T-cell (primary cell): ENCODE measurements at places on chromosomes 16 and 17. TPM values are rescaled to one million over a fixed set of nuclear protein-coding genes. Genes with fewer than 3 reads are reported as not detected.

The DLG4 gene
- 13.6 TPM for total RNA-seq

GRCh38 chr16:31484491-31485171 lies 1.7 kb downstream of the SLC5A2 start:
- peaks cover 24% of the 10 kb centered on the region for H3K4me1 ChIP-seq
- H3K27me3 ChIP-seq, result peaks cover 17% of the 10 kb centered on the region
- no peak overlapping the region for H3K27ac ChIP-seq
- H3K4me3 ChIP-seq, result no peak overlapping the region
- no peak for DNase-seq

GRCh38 chr16:47578573-47578972 lies 117.4 kb downstream of the PHKB start:
- peaks cover 3% of the 10 kb centered on the region for H3K36me3 ChIP-seq
- DNase-seq, result no peak
- H3K27me3 ChIP-seq, result no peaks in the 10 kb centered on the region
- H3K27ac ChIP-seq, result no peak overlapping the region

DNA sequence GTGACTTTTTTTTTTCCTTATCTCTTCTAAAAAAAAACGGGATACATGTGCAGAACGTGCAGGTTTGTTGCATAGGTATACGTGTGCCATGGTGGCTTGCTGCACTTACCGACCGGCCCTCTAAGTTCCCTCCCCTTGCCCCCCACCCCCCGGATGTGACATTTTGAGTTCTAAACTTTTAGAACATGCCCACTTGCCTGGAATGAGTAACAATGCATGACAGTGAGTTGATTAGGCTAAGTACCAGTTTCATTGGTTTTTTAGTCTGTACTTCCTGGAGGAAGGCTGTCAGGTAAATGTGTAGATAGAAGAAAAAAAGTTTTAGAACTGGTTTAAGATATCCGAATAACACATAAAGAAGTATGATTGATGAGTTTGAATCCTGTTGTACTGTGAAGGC lies 4.0 kb downstream of the BPTF start:
- no peak overlapping the region for H3K4me3 ChIP-seq
- no peak overlapping the region for H3K27ac ChIP-seq
- no peaks in the 10 kb centered on the region for H3K36me3 ChIP-seq
- H3K27me3 ChIP-seq, result peaks cover 5% of the 10 kb centered on the region
- DNase-seq, result peak; percentile 29

The ITGB3 gene
- 3.8 TPM for total RNA-seq

DNA sequence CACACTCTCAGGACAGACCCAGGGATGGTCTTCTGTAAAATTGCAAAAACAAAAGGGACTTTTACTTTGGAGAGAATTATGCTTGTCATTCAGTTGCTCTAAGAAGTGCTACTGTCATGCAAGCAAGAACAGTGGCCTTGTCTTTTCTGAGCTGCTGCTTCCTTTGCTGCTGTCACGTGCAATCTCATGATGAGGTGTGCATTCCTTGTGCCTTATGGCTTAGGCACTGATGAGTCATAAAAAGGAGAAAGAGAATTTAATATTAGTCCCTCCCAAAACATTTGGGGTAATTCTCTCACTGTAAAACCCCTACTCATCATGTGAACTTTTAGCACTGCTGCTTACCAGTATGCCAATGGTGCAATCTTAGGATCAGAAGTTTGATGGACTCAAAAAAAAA lies 2051.3 kb downstream of the TP53TG3F start:
- no peak overlapping the region for H3K4me3 ChIP-seq
- no peak overlapping the region for H3K27ac ChIP-seq
- no peaks in the 10 kb centered on the region for H3K36me3 ChIP-seq
- H3K27me3 ChIP-seq, result no peaks in the 10 kb centered on the region

DNA sequence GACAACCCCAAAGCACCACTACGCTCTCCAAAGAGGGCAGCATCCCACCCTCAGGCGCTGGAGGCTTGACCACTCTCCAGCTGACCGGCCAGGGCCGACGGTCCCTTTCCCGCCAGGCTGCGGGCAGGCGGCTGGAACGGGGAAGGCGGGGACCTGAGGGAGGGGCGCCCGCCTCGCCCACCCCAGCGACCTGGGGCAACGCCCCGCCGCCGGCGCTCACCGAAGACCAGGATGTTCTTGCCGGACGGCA lies 431 bp downstream of the DYNC1LI2 start:
- H3K36me3 ChIP-seq, result peaks cover 18% of the 10 kb centered on the region
- no peaks in the 10 kb centered on the region for H3K27me3 ChIP-seq
- H3K4me3 ChIP-seq, result peak overlapping the region; percentile 76
- no peak for DNase-seq
- peaks cover 16% of the 10 kb centered on the region for H3K4me1 ChIP-seq
